AG09319 (cell line): ENCODE measurements at places on chromosomes 11 and 22.
A peak's percentile ranks its signal among the peaks of the same experiment; 100 is the strongest.

- DNase-seq: peak; percentile 81
These were observed 18.2 kb downstream of the ADM start for GRCh38 chr11:10322830-10323792.

DNA sequence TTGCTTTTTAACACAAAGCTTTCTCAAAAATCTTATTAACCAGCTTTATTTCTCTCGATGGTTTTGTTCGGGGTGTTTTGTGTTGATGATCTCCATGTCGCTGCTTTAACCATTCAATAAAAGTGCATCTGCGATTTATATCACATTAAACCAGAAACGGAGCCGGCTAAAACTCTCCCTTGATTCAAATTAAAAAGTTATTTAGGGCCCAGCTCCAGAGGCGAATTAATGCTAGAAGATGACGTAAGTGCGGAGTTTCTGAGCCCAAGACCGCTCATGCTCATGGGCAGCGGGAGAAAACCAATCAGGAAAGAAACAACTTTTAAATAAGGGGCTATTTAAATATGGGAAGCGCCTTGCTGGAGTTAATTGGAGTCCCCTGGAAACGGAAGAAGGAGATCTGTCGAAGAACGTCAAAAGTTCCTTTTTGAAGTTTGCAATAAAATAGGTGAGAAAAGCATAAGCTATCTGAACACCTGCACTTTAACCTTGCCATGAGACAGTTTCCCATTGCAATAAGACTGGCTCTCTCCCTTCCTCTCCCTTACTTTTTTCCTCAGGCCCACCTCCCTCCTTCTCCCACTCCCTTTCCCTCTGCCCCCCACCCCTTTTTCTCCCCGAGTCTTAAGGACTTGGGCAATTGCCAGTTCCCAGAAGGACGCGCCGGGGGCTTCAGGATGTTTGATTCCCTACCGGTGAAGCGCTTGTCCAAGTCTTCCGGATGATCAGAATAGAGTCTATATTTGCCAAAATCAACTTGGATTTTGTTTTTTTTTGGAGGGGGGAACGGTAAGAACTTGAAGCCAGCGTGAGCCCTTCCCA lies 1.9 kb upstream of the DBX1 start:
- DNase-seq: no peak

DNA sequence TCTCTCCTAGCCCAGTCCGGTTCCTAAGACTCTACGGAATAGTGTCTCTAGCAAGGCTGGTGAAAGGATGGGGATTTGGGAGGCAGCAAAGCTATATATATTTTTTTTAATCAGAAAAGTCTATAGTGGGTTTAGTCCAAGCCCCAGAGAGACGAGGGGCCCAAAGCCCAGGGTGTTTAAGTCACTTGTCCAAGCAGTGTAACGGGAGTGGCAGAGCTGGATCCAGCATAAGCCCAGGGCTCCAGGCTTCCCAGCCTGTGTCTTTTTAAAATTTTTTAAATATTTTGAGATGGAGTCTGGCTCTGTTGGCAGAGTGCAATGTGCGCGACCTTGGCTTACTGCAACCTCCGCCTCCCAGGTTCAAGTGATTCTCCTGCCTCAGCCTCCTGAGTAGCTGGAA lies 6.8 kb downstream of the GRIK4 start:
- DNase-seq: no peak

DNA sequence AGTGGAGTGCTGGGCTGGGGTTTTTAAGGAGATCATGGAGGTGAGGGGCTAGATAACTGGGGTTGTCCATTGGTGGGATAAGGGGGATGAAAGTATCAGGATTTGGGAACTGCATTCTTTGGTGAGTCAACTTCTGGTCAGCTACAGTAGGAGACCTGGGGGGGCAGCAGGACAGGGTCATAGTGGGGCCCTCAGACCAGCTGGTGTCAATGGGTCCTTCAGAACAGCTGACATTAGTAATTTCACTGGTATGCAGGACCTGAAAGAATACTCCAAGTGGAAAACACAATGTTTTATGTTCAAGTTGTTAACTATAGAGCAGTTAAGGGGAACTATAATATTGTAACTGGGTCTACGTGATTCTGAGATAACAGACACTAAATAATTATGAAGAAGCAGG lies 2.8 kb upstream of the TTC12 start:
- no peak for DNase-seq

GRCh38 chr11:86099874-86100273 lies 31.0 kb upstream of the PICALM start:
- no peak for DNase-seq

DNA sequence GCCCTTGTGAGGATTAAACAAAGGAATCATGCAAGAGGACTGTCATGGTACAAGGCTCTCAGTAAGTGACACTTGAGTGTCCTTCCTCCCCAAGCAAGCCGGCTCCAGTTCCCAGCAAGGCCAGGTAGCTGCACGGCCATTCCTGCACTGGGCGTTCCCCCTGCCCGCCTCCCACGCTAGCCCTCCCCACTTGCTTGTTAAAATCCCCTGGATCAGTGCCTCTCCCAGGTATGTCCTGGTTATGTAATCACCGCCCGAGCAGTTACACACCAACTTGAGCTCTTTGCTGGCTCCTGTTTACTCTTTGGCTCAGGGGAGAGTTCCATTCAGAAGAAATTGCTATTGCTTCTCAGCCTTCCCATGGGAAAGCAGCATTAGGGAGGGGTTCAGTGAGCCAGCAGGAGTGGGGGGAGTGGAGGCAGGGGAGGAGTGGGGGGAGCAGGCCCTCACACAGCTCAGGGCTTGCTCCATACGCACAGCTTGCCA lies 19.4 kb upstream of the MYEOV start:
- no peak for DNase-seq

DNA sequence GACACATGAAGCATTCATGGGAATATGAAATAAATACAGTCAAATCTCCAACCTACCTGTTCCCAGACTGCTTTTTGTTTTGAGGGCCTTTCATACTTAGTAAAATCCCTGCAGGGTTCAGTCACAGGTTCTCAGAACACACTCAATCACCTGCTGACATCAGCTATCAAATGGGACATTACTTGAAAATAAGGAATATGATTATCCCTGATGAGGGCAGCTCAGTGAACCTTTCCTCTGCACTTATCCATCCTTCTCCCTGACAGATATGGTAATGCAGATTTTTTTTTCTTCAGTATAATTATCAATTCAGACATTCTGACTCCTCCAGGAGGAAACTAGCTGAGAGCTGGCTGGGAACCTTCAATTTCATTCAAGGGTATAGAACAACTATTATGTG lies 1127.4 kb upstream of the CCDC90B start:
- no peak for DNase-seq

DNA sequence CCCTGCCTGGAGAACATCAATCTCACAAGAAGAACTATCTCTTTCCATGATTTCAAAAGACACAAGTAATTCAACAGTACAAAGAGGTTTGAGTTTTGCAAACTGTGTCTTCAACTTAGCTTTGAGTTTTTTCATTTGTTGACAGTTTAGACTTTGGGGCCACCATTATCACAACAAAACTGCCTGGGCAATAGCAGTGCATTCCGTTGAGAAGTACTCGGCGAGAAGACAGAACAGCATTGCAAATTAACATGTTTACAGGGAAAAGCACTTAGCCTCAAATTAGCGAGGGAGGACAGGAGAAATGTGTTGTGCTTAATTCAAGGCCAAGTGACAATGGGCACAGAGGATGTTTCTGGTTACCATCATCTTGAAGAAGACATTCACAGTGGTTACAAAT lies 133.2 kb upstream of the MPPED2 start:
- DNase-seq: no peak

GRCh38 chr22:32265882-32266767 lies 11.0 kb upstream of the SLC5A4 start:
- peak; percentile 20 for DNase-seq

DNA sequence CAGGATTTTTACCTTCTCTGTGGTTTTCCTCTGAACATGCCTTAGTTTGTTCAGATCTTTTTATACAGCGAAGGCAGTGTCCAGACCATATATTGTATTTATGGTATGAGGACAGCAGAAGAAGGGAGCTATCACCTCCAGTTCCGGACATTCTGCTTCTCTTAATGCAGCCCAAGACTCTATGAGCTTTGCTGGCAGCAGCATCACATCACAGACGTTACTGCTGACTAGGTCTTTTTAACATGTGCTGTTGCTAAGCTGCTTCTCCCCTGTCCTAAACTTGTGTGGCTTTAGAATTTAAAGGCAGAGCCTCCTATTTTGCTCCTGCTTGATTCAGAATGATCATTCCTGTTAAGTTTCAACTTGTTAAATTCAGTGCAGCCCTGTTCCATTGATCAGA lies 13.4 kb downstream of the MICAL2 start:
- no peak for DNase-seq

- DNase-seq: no peak
These were observed 1.5 kb upstream of the VPREB3 start for GRCh38 chr22:23755711-23756110.

DNA sequence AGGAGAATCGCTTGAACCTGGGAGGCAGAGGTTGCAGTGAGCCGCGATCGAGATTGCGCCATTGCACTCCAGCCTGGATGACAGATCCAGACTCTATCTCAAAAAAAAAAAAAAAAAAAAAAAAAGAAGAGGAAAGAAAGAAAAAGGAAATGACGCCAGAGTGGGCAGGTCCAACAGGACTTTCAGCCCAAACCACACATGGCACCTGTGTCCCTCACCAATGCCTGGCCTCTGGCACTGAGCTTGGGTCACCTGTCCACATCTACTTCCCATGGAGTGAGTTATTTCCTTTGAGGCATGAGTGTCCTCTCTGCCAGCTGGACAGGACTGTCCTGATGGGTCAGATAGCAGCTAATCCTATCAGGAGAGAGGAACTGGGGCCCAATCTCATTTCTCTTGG lies 15.2 kb upstream of the GCAT start:
- no peak for DNase-seq

DNA sequence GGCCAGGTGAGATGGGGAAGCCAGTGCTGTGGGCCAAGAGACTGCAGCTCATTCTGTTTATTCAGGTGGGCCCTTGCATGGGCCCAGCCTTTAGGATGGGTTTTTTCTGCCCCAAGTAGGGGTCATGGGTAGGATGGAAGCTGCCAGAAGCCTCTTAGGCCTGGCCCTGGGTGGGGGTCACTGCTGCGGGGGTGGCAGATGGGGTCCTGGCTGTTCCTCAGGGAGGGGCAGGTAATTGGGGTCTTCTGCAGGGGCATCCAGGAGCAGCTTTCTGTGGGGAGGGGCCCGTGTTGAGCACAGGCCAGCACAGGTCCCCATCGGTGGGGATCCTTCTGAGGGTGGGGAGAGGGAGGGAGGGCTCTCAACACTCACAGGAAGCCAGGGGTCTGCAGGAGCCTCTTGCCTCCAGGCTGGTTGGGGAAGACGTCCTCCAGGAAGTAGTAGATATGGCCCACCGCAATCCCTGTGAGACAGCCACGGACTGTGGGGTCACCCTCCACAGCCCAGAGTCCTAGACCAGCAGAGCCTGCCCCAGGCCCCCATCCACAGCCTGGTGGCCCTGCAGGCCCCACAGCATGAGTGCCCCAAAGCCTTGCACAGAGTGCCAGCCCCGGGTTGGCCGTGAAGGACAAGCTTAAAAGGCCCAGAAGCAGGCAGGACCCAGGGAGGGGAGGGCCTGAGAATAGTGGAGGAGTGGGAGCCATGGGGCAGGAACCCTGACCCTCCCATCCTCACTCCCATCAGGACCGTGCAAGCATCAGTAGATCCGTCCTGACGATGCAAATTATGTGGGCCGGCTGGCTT lies 1.9 kb downstream of the DERL3 start:
- no peak for DNase-seq

DNA sequence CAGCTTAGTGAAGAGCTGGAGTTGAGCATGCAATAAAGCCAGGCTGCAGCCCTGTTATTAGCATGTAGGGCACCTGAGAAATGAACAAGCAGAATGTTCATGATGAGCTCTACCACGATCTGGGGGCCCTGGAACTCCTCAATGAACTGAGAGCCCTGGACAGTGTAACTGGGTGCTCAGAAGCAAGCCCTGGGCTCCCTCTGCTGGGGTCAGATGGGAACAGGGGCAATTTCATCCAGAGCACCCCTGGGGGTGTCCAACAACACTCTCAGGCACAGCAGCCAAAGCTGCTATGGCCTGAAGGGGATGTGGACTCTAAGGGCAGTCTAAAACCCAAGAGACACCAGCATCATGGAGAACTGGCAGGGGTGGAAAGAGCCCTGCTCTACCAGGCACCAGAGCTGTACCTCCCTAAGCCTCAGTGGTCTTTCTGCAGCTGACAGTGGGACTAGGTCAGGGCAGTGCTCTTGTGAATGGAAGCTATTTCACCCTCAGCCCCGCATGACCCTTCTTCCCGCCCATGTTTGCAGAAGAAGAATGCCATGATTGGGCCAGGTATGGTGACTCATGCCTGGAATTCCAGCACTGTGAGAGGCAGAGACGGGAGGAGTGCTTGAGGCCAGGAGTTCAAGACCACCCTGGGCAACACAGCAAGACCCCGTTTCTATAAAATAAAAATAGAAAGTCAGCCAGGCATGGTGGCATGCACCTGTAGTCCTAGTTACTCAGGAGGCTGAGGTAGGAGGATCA lies 28.9 kb downstream of the THOC5 start:
- DNase-seq: no peak
